T-cell (primary cell): ENCODE measurements at places on chromosomes 2 and 18.

- DNase-seq: no peak
Measured at GRCh38 chr2:16739778-16740581, 74.3 kb upstream of the CYRIA start.

DNA sequence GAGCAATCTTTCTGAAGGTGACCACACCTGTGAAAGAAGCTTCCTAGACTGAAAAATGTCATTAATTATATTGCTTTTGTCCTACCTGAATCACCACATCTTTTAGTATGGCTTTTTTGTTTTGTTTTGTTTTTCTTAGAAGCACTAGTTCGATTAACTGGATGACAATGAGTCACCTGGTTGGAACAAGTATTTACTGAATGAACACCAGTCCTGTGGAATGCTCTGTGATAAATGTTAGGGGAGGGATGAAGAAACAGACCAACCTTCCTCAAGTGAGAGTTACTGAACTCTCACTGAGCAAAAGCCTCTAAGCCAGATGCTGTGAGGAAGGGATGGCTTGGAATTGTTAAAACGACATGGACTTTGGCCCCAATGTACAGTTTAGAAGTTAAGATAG is 26.8 kb upstream of the DCC start:
- DNase-seq: no peak

GRCh38 chr2:176082525-176082823 is 1.3 kb downstream of the EVX2 start:
- no peak for DNase-seq

- no peak for DNase-seq
Measured at GRCh38 chr18:45844938-45845337, 19.5 kb downstream of the SIGLEC15 start.

GRCh38 chr2:62192811-62193210 is 3.1 kb upstream of the B3GNT2 start:
- DNase-seq: no peak

DNA sequence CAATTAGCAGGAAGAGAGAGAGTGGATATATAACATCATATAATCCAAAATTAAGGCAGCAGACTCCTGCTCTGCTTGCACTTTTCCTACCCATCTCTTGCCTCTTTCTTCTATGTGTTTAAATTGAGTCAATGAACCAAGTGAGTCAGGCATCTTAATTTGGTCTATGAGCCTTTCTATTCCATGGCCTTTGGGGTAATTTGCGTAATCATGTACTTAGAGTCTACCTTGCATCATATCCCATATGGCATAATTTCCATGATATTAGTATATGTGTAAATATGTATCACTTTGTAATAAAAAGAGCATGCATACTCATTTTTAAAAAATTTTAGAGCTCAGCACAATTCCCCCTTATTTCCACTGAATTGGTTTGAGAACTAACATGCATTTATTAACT is 555.2 kb downstream of the STK39 start:
- no peak for DNase-seq

GRCh38 chr18:56026509-56026908 is 438.5 kb upstream of the TCF4 start:
- DNase-seq: no peak

DNA sequence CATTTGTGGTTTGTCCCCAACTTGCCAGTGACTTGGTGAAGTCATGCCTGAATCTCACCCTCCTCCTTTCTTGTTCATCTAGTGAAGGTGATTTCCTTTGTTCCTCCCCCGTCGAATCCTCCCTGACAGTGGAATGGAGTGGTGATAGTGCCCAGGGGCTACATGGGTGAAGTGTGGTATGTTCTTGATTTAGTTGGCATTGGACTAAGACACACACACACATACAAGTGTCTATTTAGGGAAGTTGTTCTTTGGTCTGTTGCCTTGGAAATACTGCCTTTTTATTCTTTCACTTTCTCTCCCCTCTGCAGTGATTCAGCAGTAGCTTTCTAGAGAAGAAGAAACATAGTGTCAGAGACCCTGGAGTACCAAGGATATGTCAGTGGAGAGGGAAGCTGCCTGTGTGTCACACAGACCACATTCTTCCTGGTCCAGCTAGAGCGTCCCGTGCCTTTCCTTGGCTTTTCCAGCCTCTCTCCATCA is 10.9 kb downstream of the INPP4A start:
- DNase-seq: peak; percentile 61

DNA sequence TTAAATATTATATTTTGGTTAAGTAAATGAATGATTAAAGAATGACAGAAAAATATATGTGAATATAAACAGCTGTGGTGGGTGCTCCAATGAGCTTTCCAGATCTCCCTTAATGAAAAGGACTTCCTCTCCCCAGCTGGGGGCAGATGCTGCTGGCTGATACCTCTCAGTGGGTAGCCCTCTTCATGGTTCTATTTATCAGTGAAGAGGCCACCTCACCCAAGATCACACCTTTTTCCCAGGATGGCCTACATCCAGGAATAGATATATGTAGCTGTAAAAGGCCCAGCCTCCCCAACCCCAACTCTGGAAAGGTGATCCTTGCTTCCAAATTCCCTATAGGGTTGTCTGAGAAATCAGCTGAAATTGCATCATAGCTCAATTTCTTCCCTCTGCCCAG is 135.2 kb upstream of the ACVR2A start:
- no peak for DNase-seq

DNA sequence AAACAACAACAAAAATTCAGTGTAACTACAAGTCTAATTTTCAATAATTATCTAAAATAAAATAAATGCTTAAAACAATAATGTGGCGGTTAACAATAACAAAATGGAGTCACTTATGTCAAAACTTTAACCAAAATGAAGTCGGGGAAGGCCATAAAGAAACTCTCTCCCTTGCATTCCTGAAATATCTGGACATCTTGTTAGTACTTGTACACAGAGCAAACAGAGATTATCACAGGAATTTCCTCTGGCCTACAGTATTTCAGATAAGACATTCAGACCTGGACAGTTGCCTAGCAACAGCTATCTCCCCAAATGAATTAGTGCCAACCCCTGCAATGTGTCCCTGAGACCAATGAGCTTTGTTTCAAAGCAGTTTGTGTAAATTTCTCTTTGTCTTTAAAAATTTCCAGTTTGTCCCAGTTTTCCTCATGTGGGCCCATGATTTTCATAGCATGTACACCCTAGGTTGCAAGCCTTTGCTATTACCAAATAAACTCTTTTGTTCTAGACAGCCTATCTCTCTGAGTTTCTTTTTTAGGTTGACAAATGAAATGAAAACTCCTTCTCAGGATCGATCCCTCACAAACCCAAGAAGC is 68.6 kb downstream of the EXOC6B start:
- DNase-seq: no peak

- DNase-seq: no peak
Measured at GRCh38 chr2:39538718-39539117, 101.6 kb upstream of the MAP4K3 start.

DNA sequence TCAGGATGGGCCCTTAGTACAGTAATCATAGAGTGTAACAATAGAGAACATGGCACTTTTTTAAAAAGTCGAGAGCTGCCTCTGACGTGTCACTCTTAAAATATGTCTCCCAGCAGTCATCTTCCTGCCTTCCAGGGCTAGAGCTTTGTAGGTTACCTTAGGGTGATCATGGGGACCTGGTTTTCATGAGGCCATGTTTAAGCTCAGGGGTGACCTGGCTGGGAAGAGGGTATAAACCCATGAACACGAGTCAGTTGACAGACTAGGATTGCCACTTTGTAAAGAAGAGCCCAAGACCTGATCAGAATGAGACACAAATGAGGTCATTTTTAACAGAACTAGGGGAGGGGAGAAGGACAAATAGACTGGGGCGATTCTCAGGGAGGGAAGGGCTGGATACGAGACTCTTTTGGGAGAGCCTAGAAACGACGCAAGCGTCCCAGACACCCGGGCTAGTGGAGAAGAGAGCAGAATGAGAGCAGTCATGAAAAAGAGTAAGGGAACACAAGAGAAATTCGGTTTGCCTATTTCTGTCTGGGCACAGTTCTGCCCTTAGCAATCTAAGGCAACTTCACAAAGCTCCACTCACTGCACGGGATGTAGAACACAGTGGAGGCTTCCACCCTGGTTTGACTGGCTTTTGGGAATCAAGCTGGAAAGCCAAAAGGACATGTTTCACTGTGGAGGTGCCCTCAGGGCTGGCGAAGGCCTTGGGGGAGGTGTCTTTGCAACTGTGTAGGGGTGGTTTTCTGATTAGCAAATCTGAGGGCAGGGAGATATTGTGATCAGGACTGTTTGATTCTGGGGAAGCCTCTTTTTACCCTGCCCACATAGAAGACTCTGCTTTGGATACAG is 1.8 kb upstream of the RAB31 start:
- DNase-seq: no peak

- no peak for DNase-seq
Measured at GRCh38 chr2:70935468-70936164, at the start of gene ATP6V1B1. ATP6V1B1 (plus strand) TSS chr2:70935900; CDS start chr2:70935955, 55 bp downstream.
